Skin of body (tissue), 3 donors: ENCODE measurements at places on chromosomes 7 and 10.

- DNase-seq = no peak
These were observed 853.2 kb downstream of the GRID1 start for GRCh38 chr10:85513436-85513835.

- no peak for DNase-seq
These were observed 63.6 kb upstream of the DKK1 start for GRCh38 chr10:52250510-52250909.

- no peak for DNase-seq
These were observed 9.8 kb upstream of the GRID1 start for GRCh38 chr10:86376403-86376802.

DNA sequence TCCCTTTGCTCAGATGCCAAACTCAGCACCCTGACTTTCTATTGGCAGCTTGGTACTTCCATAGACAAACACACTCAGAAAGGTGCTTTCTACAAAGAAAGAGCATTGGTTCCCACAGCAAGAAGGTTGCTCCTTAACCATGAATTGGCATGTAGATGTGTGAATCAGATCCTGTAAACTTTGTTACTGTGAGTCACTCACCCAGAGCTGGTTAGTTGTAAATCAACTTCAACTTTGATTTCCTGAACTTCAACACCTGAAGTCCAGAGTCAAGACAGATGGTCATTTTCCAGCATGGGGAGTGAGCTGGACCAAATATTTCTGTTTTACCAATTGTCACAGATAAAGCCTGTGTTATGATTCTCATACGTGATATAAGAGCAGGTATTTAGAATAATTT lies 797.2 kb downstream of the TNS3 start:
- DNase-seq = no peak

DNA sequence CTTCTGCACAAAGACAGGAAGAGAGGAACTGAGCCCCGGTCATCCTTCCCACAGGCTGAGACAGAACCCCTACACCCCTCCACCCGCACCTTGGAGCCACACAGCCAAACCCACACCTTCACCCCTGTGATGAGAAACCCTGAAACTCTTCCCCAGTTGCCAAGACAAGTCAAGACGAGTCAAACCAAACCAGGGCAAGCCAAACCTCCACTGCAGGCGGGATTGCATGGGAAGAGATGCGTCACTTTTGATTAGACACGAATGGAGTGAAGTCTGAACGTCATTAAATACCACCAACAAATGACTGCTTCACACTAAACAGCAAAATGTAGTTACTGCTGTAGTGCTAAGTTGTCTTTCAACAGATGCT lies 73.8 kb downstream of the PRPF18 start:
- DNase-seq = peak; percentile 78

GRCh38 chr7:35969066-35969465 lies 168.2 kb downstream of the SEPTIN7 start:
- DNase-seq = no peak

DNA sequence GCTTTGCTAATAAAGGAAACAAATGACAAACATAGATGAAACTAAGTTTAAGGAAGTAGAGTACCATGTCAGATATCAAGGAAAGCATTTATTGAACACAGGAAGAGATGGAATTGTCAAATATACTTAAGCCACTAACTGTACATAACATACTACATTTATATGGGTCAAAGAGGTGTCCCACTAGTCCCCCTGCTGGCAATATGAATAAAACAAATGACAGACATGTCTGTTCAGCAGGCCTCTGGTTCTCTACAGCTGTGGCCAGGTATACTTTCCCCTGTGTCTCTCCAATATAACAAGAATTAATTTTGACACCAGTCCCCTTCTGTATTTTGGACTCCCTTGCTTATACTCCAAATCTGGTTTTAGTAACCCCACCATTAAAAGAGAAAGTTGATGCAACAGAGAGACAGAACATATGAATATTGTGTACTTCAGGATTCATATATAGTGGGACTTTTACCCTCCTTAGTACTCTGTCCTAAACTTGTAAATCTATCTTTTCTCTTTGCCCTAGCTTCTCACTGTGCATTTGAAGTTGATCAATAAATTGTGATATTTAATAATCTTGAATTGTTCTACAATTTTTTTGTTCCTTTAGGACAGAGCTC lies 42.9 kb downstream of the CD36 start:
- no peak for DNase-seq

DNA sequence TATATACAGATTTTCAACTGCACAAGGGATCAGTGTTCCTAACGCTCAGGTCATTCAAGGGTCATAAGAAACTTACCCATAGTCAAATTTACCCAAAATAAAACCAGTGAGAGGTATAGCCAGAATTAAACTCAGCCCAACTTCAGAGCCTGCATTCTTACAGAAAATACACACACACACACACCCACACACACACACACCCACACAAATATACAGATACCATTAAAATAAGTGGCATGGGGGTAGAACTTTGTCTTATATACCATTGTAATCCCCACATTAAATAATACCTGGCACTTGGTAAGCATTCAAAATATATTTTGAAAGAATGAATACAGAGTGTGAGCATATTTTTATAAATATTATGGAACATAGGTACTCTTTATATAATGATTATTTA lies 93.8 kb downstream of the CHCHD3 start:
- no peak for DNase-seq

GRCh38 chr10:62735464-62736167 lies 68.9 kb upstream of the ADO start:
- no peak for DNase-seq

DNA sequence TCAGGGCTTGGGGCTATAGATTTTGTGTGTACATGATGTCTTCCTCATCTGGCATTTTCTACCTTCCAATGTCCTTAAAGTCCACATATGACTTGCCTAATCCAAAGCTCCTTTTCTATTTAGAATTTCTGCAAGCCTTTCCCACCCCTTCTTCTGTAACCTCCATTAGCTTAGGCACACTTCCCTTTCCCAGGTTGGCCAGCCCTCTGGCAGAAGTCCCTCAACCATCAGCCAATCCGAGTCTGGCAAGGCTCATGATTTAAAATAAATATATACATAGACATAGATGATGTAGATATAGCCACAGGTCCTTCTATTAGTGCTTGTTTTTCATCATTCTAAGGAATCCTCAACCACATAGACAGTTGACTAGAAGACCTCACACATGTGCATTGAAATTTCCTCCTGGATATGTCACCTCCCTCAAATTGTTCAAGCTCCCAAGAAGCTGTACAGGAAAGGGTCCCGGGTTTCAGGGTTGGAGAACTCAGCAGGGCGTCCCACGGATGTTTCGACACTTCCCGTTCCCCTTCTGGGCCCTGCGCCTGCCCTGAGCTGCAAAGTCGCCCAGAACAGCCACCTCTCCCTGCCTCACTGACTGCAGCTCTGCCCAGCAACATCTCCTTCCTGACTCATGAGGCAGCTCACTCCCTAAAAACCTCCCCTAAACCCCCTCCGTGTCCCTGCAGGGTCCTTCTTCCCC lies 20.4 kb upstream of the PIK3AP1 start:
- DNase-seq = no peak

DNA sequence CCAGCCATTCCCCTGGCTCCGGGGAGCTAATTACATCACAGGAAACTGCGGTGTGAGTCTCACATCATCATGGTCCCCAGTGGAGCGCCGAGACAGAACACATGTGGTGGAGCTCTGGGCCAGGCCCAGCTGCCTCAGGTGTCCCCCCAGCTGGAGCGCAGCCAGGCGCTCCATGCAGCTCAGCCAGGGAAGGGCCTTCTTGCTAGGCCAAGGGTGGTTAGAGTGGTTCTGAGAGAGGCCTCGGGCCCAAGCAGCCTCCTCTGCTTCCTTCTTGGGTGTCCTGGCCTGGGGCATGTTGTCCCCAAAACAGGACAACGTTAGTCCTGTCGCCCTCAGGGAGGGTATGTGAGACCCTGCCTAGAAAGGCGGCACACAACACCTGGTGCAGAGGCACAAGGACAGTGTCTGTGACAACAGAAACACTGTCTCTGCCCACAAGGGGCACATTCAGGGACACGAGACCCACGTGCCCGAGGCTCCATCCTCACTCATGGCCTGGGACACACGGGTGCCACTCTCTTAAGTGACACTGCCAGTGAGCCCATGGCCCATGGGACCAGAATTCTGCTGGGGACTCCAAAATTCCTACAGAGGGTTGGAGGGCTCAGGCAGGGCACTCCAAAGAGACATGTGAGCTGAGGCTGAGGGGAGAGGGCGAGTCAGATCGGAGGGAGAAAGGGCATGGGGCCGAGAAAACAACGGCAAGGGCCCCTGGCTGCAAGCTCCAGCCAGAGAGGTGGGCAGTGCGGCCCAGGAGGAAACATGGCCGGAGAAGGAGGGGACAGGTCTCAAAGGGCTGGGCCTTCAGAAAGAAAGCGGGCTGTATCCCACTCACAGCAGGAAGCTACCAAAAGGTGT lies 37.0 kb upstream of the RET start:
- DNase-seq = no peak

- DNase-seq = peak; percentile 42
These were observed 6.3 kb upstream of the KCNMA1 start for GRCh38 chr10:77643795-77644468.

- DNase-seq = no peak
These were observed 18.4 kb downstream of the GIMAP5 start for GRCh38 chr7:150755473-150756099.

DNA sequence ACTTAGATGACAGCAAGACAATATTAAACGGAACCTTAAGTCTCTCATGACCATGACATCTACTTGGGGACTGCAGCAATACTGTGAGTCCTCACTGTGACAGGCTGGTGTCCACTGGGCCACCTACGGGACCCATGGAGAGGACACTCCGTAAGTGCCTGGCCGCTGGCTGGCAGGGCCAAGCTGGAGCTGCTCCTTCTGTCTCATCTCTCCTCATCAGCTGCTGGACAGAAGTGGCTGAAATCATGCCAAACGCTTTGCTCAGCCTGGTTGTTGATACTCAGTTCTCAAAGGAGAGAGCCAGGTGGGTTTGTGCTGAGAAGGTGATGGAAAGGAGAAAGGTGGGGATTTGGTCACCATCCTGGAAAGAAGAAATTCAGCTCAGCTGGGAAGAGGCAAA lies 33.3 kb downstream of the AFAP1L2 start:
- no peak for DNase-seq

DNA sequence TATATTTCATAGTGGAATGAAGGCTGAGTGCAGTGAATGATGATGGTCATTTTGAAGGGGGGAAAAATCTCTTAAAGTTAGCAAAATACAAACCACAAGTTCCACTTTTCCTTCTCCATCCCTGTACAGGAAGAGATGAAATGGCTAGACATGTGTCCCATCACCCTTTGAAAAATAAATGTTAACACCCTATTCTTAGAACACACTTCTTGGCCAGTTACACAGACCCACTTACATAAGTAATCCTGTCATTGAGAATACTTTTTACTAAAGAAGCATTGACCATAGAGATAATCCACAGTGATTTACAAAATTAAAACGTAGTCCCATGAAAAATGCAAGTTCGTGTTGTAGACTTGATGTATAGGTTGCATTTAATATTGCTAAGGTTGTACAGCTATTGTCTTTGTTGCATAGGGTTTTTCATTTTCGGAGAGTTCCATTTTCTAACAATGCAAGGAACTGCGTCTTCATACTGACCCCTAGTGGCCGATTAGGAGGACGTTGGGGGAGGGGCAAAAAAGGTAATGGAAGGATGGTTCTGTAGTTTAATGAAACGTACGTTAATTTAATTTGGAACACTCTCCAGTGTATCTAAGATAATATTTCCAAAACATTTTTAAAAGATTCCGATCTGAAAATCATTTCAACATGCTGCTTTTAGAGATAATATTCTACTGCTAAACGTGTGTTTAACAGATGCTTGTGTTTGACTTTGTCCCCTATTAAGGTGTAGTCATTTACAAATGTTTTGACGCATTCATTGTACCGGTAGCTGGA lies 60.9 kb downstream of the ARMC3 start:
- peak; percentile 49 for DNase-seq

- DNase-seq = no peak
These were observed 239.2 kb downstream of the CELF2 start for GRCh38 chr10:11256896-11257295.

- DNase-seq = no peak
These were observed 142.9 kb upstream of the ITGB1 start for GRCh38 chr10:33100781-33101391.

DNA sequence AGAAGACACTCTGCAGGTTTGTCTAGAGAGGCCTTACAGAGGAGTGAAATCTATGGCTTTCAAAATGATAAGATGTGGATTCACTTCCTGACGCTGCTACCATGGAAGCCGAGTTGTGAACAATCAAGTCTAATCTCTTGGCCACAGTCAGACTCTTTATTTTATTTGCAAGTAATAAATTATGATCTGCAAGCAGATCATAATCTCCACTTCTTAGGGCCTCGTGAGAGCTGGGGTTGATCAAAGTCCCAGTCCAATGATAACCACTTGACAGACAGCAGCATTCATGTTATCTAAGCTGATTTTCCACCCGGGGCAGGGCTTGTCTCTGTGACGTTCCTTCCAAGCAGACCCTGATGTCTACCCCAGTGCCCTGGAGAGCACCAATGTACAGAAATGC lies 776.4 kb upstream of the AUTS2 start:
- no peak for DNase-seq

GRCh38 chr10:36801660-36802059 lies 323.7 kb upstream of the ANKRD30A start:
- DNase-seq = no peak

GRCh38 chr10:1345368-1345767 lies 289.2 kb downstream of the WDR37 start:
- no peak for DNase-seq

DNA sequence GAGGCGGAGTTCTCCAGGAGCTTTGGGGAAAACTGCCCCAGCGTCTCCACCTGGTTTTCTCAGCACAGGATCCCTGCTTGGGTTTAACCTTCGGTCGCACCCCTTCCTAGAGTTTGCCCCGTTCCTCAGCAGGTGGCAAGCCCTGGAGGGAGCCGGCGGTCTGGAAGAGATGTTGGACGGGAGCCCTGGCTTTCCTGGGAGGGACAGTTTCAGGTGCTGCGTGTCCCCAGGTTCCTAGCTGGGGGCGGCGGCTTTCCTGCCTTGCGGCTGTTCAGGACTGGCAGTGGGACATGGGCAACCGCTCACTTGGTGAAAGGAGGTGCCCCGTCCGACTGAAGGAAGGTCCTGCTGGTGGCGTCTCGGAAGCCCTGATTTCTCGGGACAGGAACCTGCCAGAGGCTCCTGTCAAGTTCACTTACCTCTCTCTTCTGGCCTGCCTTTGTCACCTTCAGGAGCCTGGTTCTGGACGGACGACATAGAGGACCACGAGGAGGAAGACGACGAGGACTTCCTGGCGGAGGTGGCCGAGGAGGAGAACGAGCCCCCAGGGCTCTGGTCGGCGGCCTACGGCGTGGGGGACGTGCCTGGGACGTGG lies 14.8 kb downstream of the ZNF316 start:
- no peak for DNase-seq

- DNase-seq = no peak
These were observed 75.4 kb downstream of the RABGEF1 start for GRCh38 chr7:66815951-66816350.

DNA sequence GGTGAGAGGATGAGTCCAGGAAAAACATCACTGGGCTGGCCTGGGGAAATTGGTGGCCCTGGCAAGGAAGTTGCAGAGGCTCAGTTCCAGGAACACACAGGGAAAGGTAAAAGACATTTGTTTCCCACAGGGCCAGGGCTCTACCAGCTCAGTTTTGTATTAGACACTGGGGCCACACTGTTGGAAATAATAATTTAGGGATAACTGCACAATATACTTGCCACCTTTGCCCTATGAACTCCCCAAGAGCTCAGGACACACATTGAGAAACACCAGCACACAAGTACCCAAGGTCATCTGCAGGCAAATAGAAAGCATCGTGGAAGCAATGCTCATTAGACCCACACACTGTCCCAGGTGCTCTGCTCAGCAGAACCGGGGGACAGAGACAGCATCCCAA lies 617.6 kb downstream of the PTPRN2 start:
- no peak for DNase-seq
